ENCODE measurements at places on chromosomes 7 and 10. TPM values are rescaled to one million over a fixed set of nuclear protein-coding genes. Genes with fewer than 3 reads are reported as not detected.

GJD4 gene
- not detected for total RNA-seq

RBP3 gene
- not detected for total RNA-seq

NUP42 gene
- 18.1 TPM for total RNA-seq

FOXP2 gene
- 0.46 TPM for total RNA-seq

C7orf57 gene
- total RNA-seq = 0.14 TPM

LRRD1 gene
- total RNA-seq = not detected

RPEL1 gene
- not detected for total RNA-seq

IL15RA gene
- 2.6 TPM for total RNA-seq
